ENCODE measurements at places on chromosomes 16 and 17.

- DNase-seq, result peak; percentile 54
These were observed 4.3 kb upstream of the MYL4 start for GRCh38 chr17:47204722-47205418.

GRCh38 chr17:34254651-34255380 is at the start of gene CCL2:
Gene CCL2 (plus strand): TSS chr17:34255285. CDS start chr17:34255350, 65 bp downstream.
- DNase-seq, result peak; percentile 92

- DNase-seq, result no peak
These were observed at the start of gene KIF2B for GRCh38 chr17:53822764-53823163. Gene KIF2B (plus strand): TSS chr17:53822927. CDS start chr17:53823034, 107 bp downstream.

- DNase-seq, result no peak
These were observed 105.8 kb upstream of the SDK2 start for GRCh38 chr17:73749928-73750605.

- DNase-seq, result no peak
These were observed 6.2 kb downstream of the SMCR8 start for GRCh38 chr17:18321309-18321708.

DNA sequence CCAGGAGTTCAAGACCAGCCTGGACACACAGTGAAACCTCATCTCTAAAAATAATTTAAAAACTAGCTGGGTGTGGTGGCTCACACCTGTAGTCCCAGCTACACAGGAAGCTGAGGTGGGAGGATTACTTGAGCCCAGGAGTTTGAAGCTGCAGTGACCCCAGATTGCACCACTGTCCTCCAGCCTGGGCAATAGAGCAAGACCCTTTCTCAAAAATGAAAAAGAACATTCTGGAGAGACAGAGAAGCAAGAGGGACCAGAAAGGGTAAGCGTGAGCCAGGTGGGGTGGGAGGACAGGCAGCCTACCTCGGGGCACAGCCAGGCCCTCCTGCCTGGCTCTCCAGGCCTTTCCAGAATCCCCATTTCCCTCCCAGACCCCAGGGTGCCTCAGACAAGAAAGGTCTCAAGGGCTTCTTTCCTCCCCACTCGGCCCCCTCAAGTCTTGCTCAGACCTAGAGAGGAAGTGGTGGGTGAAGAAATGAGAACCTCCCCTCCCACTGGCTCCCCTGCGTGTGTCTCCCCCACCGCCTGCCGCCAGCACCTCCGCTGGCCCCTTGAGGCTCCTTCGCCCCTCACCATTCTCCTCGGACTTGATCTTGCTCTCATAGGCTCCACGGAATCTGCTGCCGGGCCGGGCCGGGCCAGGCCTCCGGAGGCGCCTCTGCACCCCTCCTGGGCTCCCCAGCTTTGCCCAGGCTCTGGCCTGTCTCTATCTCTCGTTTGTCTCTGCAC is 503 bp downstream of the C16orf54 start:
- DNase-seq, result no peak

GRCh38 chr17:47961406-47961805 is 3.7 kb upstream of the PRR15L start:
- DNase-seq, result no peak

GRCh38 chr17:78219396-78220150 is 5.5 kb downstream of the BIRC5 start:
- DNase-seq, result no peak

GRCh38 chr17:68937890-68938514 is 17.2 kb downstream of the ABCA8 start:
- DNase-seq, result no peak

DNA sequence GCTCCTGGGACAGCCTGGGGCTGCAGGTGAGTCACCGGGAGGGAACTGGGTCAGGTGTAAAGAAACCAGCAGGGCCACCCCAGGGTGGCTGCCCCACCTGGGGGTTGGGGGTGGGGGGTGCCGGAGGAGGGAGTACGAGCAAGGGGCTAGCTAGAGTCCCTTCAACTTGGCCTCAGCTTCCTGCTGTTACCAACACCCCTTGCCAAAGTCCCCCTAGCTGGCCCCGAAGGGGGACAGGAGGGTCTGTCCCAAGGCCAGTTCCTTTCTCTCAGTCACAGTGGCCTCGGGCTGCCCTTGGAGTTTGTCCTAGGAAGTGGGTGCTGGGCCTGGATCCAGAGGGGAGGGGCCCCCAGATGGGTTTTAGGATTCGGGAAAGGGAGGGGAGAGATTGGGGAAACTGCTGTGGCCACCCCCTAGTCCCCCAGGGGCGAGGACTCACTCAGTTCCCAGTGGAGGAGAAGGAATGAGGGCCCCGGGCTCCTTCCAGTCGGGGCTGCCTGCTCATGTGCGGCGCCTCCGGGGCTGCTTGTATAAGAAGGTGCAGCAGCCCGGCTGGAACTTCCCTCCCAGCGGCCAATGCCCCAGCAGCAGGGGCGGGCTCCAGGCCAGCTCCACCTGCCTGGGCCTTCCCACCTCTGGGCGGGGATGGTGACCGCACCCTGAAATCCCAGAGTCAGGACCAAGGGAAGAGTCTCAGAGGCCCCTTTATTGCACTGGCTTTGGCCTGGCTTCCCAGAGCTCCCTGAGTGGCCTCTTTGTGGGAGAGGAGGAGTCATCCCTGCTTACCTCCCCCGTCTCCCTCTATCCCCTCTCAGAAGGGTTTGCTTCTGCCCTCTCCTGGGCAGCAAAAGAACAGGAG is 7.3 kb downstream of the ARHGAP27 start:
- DNase-seq, result peak; percentile 80

GRCh38 chr16:53031323-53031942 is 21.3 kb downstream of the CHD9NB start:
- DNase-seq, result no peak

- no peak for DNase-seq
These were observed 5.3 kb upstream of the HAS3 start for GRCh38 chr16:69100071-69100691.

DNA sequence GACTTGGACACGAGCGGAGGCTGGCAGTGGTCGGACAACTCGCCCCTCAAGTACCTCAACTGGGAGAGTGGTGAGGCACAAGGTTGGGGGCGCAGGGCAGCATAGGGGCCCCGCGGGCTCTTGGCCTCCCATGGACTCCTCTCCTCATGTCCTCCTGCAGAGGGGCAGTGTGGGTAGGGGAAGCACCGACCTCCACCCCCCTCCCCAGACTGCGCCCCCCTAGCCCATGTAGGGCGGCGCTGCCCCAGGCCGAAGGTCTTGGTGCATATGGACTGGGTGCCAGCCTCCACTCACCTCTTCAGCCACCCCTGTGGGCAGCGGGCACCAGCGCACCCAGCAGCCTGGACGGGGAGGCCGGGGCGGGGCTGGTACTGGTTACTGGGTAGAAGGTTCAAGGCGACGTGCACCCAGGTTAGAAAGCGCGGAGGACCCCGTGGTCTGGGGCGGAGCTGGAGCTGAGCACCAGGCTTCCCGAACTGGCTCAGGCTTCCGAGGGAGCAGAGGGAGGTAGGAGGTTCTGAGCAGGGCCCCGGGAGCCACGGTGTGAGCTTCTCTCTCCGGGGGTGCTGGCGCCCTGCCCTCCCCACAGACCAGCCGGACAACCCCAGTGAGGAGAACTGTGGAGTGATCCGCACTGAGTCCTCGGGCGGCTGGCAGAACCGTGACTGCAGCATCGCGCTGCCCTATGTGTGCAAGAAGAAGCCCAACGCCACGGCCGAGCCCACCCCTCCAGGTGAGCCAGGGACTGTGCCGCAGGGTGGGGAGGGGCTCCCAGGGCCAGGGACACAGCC is 39.5 kb downstream of the MRC2 start:
- no peak for DNase-seq

DNA sequence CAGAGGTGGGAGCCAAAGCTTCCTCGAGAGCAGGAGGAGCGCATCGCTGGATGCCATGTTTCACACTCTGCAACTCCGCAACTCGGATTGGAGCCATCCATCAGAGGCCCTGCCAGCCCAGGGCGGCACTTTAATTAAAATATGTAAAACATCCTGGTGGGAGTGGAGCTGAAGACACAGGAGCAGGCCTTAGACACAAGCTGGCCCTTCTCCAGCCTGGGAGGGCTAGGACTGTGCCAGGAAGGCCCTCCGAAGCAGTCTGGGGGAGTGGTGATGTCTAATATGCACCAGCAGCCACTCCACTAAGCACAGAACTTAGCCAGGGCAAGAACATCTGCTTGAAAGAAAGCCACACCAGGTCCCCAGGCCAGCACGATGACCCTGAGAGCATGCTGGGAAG is 5.8 kb upstream of the CCDC182 start:
- no peak for DNase-seq

- no peak for DNase-seq
These were observed 118.6 kb upstream of the TNRC6C start for GRCh38 chr17:77839698-77840512.

DNA sequence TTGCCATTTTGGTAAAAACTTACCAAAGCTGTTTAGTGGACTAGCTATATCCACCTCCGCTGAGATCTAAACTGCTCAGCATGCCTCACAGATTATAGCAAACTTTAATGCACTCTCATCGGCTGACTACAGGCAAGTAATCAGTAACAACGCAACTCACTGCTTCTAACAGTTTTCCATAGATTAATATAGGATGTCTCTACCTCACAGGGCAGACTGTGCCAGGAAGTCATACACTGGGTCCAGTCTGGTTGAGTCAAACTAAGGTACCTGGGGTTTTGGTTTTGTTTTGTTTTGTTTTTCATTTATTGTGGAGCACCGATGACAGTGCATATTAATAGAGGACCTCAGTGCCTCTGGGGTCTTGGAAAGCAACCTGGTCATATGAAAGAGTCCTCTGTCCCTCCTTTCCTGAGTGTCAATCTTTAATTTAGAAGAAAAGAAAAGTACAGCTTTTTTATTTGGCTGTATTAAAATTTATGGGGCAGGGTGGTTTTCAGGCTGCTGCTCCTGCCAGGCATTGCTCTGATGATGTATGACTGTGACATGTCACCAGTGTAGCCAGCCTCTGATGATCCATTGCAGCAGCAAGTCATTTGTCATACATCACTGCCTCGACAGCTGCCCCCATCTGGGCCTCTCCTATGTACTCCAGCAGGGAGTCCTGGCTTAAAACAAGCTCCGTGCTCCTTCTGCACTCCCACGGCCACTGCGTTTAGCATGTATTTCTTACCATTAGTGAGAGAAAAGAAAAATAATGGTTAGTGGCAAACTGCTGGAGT is 854.1 kb downstream of the KCNJ2 start:
- DNase-seq, result peak; percentile 2

DNA sequence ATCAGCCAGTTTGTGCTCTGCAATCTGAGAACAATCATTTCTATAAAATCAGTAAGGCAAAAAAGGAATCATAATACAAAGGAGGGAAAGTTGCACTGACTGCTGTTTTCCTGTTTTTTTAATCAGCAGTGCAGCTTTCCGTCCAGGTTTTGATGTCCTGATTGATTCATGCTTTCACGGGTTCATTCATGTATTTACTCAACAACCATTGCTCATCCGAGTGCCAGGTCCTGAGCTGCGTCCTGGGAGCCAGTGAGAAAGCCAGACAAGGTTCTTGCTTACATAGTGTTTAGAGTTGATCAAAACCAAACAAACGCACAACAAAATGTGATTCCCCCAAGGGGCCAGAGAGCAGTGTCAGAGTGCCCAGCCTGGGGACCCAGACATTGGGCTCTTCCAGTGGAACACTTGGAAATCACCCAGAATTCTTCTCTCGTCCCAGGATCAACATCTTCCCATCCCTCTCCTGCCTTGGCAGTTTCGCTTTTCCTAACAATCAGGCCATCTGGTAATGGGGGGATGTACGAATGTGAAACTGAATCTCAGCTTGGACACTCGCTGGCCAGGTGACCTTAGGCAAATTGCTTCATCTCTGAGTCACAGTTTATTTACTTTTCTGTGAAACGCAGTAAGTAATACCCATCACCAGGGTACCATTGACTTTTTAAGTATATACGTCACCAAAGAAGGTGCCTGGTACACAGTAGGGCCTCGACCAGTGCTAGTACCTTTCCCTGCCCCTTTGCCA is 13.3 kb upstream of the C1QL1 start:
- peak; percentile 80 for DNase-seq

- DNase-seq, result no peak
These were observed 18.9 kb upstream of the CLEC18A start for GRCh38 chr16:69932228-69932627.

DNA sequence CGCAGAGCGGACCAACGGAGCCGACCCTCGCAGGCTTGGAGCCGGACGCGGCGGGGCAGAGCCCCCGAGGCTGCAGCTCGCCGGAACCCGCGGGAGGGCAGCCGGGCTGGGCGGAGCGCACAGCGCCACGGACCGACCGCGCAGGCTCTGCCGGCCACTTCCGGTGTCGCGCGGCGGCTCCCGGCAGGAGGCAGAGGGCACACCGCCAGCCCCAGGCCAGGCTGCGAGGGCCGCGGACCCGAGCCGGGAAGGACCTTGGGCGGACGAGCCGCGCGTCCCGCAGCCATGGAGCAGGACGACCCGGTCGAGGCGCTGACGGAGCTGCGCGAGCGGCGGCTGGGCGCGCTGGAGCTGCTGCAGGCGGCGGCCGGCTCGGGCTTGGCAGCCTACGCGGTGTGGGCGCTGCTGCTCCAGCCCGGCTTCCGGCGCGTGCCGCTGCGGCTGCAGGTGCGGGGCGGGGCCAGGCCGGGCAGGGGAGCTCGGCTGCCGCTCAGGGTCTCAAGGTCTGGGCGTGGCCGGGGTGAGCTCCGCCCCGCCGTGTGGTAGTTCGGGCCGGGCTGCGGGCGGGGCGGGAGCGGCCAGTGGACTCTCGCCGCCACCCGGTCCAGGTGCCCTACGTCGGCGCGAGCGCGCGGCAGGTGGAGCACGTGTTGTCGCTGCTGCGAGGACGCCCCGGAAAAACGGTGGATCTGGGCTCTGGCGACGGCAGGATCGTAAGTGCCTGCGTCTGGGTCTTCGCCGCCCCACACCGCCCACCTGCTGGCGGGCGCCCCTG is at the start of gene ANTKMT:
Gene ANTKMT (plus strand): TSS at position 157 of the 775 bp plus-strand sequence. CDS start 129 bp downstream, at position 286.
- peak; percentile 79 for DNase-seq

GRCh38 chr17:73956595-73957465 is 246.6 kb upstream of the RPL38 start:
- DNase-seq, result no peak

- peak; percentile 60 for DNase-seq
These were observed 1.4 kb downstream of the CENPV start for GRCh38 chr17:16351831-16352230.

- DNase-seq, result no peak
These were observed 174.7 kb downstream of the HS3ST3A1 start for GRCh38 chr17:13426991-13427390.

DNA sequence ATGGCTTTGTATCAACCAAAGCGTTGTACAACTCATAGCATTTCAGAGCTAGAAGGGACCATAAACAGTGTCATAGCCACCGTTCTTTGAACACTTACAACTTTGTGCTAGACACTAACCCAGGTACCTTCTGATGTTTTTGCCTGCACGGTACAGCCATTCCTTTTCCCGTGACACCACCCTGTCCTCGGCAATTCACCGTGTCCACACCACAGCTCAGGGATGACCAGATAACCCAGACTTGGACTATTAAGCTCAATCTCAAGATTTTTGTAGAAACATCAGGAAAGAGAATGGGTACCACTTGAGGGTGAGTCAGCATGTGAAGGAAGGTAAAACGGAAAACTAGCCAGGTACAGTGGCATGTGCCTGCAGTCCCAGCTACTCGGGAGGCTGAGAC is 9.8 kb upstream of the CBFB start:
- no peak for DNase-seq

Data from EL (cell line).